ENCODE measurements at places on chromosomes 5 and 9.

DNA sequence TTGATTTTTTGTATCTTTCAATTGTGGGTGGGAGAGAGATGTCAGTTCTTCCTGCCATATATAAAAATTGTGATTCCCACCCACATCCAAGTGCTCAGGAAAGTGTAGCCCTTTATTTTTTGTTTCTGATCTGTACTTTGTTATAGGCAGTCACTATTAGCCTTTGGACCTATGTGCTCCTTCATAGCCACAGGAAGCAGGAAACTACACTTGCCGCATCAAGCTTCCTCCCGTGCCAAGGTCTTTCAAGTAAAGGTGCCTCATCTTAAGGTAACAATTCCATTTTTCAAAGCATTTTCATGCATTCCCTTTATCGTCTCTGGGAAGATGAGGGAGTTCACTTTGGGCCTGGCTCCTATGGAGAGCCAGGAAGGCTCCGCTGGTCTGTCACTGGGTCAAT is 339.0 kb downstream of the DIRAS2 start:
- no peak for DNase-seq

DNA sequence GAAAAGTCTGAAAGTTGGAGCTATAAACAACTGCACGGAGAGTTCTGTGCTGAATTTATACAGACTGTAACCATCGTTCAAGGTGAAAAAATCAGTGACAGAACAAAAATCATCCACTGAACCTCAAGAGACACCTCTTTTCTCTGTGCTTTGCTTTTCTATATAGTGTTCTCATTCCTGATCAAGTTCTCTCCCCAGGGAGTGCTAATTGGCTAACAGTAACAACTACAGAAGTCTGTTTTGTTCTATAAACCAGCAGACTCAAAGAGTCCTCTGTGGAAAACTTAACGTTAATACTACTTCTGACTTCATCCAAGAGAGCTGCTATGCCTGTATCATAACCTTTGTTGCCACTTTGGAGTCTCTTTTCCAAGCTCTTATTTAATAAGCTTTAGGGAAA is 1388.3 kb upstream of the C9orf72 start:
- DNase-seq, result no peak

DNA sequence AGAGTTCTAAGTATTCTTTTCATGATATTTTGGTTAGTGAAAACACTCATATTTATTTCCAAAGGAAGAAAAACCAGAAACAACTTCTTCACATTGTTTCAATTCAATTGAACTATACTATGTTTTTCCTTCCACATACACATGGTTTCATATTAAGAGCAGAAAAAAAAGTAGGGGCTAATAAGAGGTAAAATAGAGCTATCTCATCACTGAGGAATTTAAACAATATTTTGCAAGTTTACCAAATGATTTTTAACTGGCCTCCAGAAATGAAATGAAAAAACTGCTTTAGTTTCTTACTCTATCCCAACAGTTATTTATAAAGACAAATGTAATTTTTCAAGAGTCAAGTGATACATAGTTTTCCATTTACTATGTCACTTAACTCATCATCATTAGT is 233.5 kb downstream of the RFX3 start:
- DNase-seq, result peak; percentile 22

- no peak for DNase-seq
Measured at GRCh38 chr5:165624166-165624946, 2118.9 kb downstream of the MAT2B start.

- no peak for DNase-seq
Measured at GRCh38 chr9:131477367-131477766, 25.4 kb upstream of the POMT1 start.

DNA sequence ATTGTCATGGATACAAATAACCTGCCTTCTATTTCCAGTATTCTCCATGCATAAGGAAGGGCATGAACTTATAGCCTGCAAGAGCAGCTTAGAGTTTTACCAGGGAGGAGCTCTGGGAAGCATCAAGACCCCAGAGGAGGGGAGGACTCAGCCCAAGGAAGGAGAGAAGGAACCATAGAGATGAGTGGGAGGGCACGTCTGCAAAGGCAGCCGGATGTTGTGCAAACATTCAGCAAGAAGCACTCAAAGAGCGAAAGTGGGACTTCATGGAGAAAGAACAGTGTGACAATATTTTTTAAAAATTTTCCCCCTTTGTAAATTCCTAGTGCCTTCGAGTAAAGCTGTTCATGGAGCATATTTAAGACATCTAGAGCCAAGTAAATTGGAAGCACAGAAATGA is 270.1 kb upstream of the PTGER4 start:
- DNase-seq, result no peak

- no peak for DNase-seq
Measured at GRCh38 chr9:98807070-98807813, at the start of gene GALNT12. TSS of gene GALNT12 (plus strand) at chr9:98807670. CDS start at chr9:98807699, 29 bp downstream.

DNA sequence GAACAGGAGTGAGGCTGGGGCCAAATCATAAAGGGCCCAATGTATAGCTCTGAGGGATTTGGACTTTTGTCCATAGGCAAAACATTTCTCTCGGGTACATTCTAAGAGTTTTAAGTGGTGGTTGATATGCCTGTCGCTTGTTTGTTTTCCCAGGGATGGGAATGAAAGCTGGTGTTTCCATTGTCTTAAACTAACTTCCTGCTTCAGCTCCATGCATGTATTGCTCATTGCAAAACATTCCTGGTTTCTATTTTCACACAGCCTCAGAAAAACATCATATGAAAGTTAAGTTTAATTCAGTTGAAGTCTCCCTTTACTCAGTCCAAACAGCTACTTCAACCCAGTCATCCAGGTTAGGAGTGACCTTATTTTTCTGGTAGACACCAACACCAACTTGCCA is 235.0 kb downstream of the ACTL7B start:
- DNase-seq, result peak; percentile 55

DNA sequence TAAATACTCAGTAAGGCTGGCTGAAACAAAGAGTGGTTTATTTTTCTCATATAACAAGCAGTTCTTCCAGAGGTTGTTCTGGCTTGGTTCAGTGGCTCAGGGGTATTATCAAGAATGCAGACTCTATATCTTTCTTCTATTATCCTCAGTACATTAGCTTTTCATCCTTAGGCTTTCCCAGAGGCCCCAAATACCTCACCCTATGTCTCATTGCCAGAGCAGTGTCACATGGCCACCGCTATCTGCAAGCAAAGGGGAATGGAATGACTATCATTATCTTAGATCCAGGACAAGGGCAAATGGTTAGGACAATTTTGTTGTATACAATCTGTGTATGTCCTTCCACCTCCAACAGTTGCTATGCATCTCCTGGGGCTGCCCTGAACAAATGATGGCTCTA is 69.0 kb upstream of the SNX2 start:
- peak; percentile 23 for DNase-seq

- DNase-seq, result no peak
Measured at GRCh38 chr9:116279230-116279629, 125.6 kb downstream of the PAPPA start.

GRCh38 chr5:111135363-111135762 is 43.2 kb downstream of the WDR36 start:
- DNase-seq, result no peak

GRCh38 chr5:161513942-161514341 is 32.6 kb downstream of the GABRB2 start:
- no peak for DNase-seq

DNA sequence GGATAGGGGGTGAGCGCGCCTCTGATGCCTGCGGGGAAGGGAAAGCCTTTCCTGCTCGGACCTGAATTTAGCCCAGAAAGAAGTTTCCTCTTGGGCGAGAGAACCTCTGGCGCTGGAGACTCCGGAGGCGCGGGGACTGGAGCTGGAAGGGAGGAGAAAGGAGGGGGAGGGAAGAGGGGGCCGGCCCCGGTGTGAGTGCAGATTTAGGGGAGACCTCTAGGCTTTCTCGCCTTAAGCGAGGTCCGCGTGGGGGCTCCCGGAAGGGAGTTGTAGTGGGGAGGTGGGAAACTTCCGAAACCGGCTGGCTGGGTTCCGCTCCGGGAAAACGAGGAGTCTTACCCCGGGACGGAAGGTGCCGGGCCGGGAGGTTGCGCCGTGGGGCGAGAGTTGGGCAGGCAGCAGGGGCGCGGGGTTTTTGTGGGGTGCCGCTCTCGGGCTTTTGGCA is 1.3 kb downstream of the PCSK5 start:
- DNase-seq, result peak; percentile 41

DNA sequence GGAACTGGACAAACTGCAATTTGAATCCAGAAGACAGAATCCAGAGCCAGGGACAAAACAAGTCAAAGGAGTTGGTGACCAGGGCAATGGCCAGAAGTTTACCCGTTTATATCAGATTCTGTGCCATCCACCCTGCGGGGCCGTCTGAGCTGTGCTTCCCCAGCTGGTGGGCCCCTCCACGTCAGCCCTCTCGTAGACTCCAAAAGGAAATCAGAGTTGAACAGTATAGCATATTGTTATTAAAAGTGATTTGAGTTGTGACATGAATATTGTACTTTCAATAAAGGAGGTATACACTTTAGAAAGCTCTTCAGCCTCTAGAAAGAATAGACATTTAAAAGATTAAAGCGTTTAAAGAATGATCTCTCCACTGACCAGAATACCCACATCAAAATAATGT is 102.4 kb downstream of the NFIB start:
- DNase-seq, result no peak

GRCh38 chr9:35844628-35845270 is 15.7 kb downstream of the TMEM8B start:
- peak; percentile 98 for DNase-seq

DNA sequence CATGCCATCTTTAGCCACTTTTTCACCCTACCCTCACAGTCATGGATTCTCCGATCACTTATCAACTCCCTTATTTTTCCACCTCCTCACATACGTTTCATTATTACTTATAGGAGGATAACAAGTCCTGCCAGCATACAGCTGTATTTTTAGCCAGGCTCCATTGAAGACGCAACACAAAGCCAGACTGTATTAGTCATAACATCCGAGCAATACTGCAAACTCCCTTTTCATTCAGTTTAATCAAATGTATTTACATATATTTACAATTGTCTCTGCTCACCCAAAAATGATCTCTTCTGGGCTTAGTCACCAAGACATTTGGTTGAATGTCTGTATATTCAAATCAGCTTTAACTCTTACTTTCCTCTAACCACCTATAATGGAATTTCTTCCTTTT is 126.4 kb upstream of the PRLR start:
- no peak for DNase-seq

GRCh38 chr5:157740229-157740610 is 3.3 kb upstream of the LSM11 start:
- no peak for DNase-seq
